ENCODE measurements at places on chromosomes 3 and 15. TPM values are rescaled to one million over a fixed set of nuclear protein-coding genes. Genes with fewer than 3 reads are reported as not detected.

The TRH gene
- not detected for polyA plus RNA-seq

The SSUH2 gene
- 0.13 TPM for polyA plus RNA-seq

The PFN2 gene
- 304 TPM for polyA plus RNA-seq

The CLDN11 gene
- 0.12 TPM for polyA plus RNA-seq

The GOLGA6D gene
- not detected for polyA plus RNA-seq

The PATL2 gene
- 1.0 TPM for polyA plus RNA-seq

The CGNL1 gene
- 0.07 TPM for polyA plus RNA-seq

The SNTN gene
- not detected for polyA plus RNA-seq

The APOD gene
- not detected for polyA plus RNA-seq

GRCh38 chr3:101387351-101387750, 67.0 kb upstream of the IMPG2 start:
- H3K4me3 ChIP-seq: no peak overlapping the region
- H3K36me3 ChIP-seq: no peaks in the 10 kb centered on the region
- H3K27ac ChIP-seq: no peak overlapping the region
- no peaks in the 10 kb centered on the region for H3K4me1 ChIP-seq
- DNase-seq: no peak

DNA sequence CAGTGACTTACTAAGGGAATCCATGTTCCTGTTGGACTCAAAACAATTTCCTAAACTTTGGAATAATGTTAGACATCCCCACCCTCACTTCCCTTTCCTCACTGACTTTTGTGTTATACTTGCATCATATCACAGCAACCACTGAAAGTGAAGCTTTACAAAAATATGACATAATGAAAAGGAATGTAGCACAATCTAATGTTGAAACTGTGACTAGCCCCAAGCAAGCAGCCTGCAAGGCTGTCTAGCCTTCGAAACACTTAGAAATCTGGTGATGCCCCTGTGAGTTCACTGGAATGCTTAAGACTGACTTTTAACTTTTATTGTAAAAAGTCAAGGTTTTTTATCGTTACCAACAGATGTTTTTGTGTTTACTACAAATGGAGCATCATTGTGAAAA, 203.7 kb upstream of the ZNF385D start:
- DNase-seq: no peak
- no peaks in the 10 kb centered on the region for H3K36me3 ChIP-seq
- H3K4me1 ChIP-seq: no peaks in the 10 kb centered on the region
- no peaks in the 10 kb centered on the region for H3K27me3 ChIP-seq

GRCh38 chr3:112561484-112561733, 353 bp downstream of the ATG3 start:
- H3K27ac ChIP-seq: peak overlapping the region; percentile 97
- H3K27me3 ChIP-seq: no peaks in the 10 kb centered on the region
- H3K4me1 ChIP-seq: peaks cover 17% of the 10 kb centered on the region
- H3K36me3 ChIP-seq: no peaks in the 10 kb centered on the region
- peak overlapping the region; percentile 89 for H3K4me3 ChIP-seq

- H3K36me3 ChIP-seq: peaks cover 34% of the 10 kb centered on the region
- no peaks in the 10 kb centered on the region for H3K27me3 ChIP-seq
- no peak for DNase-seq
- no peaks in the 10 kb centered on the region for H3K4me1 ChIP-seq
- no peak overlapping the region for H3K4me3 ChIP-seq
- no peak overlapping the region for H3K27ac ChIP-seq
These were observed 25.2 kb upstream of the DOCK3 start for GRCh38 chr3:50649451-50649931.

- H3K36me3 ChIP-seq: no peaks in the 10 kb centered on the region
- H3K4me1 ChIP-seq: no peaks in the 10 kb centered on the region
- no peaks in the 10 kb centered on the region for H3K27me3 ChIP-seq
- H3K4me3 ChIP-seq: no peak overlapping the region
- H3K27ac ChIP-seq: no peak overlapping the region
These were observed 303.2 kb downstream of the TIGIT start for GRCh38 chr3:114597012-114597411.

- H3K27ac ChIP-seq: no peak overlapping the region
- DNase-seq: no peak
- no peak overlapping the region for H3K4me3 ChIP-seq
- H3K36me3 ChIP-seq: peaks cover 4% of the 10 kb centered on the region
These were observed 13.1 kb downstream of the MRPL47 start for GRCh38 chr3:179591313-179591712.

- H3K27me3 ChIP-seq: no peaks in the 10 kb centered on the region
- H3K4me3 ChIP-seq: no peak overlapping the region
- no peak for DNase-seq
- H3K36me3 ChIP-seq: no peaks in the 10 kb centered on the region
- H3K27ac ChIP-seq: no peak overlapping the region
- H3K4me1 ChIP-seq: no peaks in the 10 kb centered on the region
These were observed 188.2 kb downstream of the SI start for GRCh38 chr3:164890061-164890460.

DNA sequence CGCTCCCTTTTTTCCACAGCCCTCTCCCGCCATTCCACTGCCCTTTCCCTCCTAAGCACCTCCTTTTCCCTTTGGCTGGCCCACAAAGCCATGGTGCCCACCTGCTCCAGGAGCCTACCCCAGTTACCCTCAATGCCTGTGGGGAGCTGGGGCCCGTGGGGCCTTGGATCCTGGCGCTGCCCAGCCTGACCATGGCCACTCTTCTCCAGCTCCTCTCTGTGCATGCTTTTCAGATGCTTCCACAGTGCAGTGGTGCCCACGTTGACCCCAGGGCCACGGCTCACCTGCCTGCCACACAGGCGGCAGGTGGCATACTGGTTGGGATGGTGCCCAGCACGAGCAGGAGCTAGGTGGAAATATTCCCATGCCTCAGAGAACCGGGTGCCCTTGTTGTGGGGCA, 1.5 kb downstream of the ZBED2 start:
- H3K4me3 ChIP-seq: peak overlapping the region; percentile 59
- H3K27me3 ChIP-seq: no peaks in the 10 kb centered on the region
- DNase-seq: no peak

DNA sequence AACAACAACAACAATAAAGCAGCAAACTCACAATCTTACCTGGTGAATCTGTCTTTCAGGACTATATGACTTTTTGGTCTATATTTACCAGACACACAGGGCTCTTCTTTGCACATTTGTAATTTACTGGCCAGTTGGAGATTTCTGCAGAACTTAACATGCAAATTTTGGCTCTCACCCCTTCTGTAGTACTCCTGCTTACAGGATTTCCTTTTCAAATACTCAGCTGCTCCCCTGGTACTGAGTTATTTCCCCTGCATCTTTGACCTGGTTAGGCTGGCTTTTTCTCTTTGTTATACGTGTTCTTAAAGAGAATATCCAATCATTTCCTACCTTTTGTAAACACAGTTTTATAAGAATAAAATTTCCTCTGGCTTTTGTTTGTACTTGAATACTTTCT, 228.0 kb downstream of the MBNL1 start:
- H3K4me1 ChIP-seq: no peaks in the 10 kb centered on the region
- DNase-seq: no peak
- H3K27ac ChIP-seq: no peak overlapping the region
- no peak overlapping the region for H3K4me3 ChIP-seq
- no peaks in the 10 kb centered on the region for H3K27me3 ChIP-seq

- no peaks in the 10 kb centered on the region for H3K27me3 ChIP-seq
- H3K27ac ChIP-seq: no peak overlapping the region
- peaks cover 8% of the 10 kb centered on the region for H3K4me1 ChIP-seq
These were observed 21.6 kb upstream of the PSTPIP1 start for GRCh38 chr15:76973362-76973743.

DNA sequence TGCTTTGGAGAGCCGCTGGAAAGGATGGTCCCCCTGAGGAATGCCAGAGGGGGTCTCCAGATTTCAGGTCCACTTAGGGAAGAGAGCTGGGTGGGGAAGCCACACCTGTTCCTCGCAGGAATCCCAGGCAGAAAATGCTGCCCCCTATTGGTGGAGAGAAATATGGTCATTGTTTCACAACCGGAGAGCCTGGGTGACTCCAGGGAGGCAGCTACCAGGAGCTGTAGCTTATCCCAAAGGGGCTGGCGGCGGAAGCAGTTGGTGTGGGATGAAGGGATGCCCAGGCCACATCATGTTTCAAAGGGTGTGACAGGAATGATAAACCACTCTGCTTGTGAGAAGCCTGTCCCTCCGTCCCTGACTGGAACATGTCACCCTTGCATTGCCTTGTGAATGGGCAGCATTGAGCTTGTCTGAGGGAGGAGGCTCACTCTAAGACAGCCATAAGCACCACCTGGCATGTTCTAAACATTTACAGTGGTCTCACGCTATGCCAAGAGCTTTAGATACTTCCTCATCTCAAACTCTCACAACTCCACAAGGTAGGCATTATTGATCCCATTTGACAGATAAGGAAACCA, 34.5 kb downstream of the POMGNT2 start:
- no peaks in the 10 kb centered on the region for H3K36me3 ChIP-seq
- H3K4me3 ChIP-seq: no peak overlapping the region
- no peaks in the 10 kb centered on the region for H3K27me3 ChIP-seq

All from keratinocyte (primary cell).